ENCODE measurements at places on chromosomes 7 and 10.
A peak's percentile ranks its signal among the peaks of the same experiment; 100 is the strongest.

DNA sequence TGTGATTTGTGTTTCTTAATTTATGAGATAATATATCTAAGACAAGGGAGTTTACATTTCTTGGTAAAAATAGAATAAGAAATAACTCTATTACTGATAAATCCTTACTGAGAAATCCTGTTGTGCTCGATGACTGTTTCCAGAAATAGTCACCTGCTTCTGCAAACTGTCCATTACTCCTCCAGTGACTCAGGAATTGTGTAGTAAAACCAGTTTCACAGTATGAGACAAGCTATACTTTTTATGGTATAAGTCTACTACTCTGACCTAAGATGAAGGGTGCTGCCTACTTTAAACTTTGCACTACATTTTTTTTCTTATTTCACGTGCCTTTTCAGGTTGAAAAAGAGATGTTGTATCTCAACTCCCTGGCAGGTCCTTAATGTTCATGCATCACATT, 6.8 kb upstream of the ANKRD22 start:
- DNase-seq, result no peak

DNA sequence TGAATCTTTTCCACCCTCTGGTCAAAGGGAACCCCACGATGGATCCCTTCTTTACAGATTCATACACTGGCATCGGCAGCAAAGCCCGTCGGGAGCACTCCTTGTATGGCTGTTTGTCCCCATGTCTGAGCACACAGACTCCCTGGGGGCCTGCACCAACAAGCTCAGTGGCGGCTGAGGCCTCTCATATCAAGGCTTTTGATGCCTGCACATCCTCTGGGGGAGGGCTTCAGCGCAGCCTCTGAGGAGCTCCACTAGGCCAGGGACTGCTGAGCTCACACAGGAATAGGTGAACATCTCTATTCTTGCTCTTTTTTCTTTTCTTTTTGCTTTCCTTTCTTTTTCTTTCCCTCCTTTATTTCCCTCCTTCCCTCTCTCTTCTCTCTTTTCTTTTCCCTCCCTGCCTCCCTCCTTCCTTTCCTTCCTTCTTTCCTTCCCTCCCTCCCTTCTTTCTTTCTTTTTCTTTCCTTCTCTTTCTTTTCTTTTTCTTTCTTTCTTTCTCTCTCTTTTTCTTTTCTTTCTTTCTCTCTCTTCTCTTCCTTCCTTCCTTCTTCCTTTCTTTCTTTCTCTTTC, 174.6 kb downstream of the CCDC3 start:
- DNase-seq, result no peak

- DNase-seq, result no peak
Observed at GRCh38 chr10:114973306-114973705, 35.3 kb downstream of the TRUB1 start.

GRCh38 chr10:119116326-119116951, 12.5 kb downstream of the DENND10 start:
- no peak for DNase-seq

DNA sequence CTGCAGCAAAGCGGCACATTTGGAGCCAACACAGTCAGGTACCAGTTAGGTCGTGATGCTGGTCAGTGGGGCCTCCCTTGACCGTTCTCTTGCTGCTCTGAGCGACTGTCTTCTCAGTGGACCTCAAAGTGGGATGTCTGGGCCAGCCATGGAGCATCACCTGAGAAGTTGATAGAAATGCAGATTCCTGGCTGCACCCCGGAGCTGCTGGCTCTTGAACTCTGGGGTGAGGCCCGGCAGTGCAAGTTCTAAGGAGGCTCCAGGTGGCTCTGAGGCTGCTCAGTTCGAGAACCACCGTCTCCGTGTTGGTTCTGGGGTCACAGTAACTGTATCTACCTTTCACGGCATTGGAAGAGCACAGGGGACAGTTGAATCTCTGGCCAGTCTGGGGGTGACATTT, 147.5 kb downstream of the WDR37 start:
- no peak for DNase-seq

GRCh38 chr10:1116051-1116450, 59.9 kb downstream of the WDR37 start:
- DNase-seq, result peak; percentile 35

DNA sequence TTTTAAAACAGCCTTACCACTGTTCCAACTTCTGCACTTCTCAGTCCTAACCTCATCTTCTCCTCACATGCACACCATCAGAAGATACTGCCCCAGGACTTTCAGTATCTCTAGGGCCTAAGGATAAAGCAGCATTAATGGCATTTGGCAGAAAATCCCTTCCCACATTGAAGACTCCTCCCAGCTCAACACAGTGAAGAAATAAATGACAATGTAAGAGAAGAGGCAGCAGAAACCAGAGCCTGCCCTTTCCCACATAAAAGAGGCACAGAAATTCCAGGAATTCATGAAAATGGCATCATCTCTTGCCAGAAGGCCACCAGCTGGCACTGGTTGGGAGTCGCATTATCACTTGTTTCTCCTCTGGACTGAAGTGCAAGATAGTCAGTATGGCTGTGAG, 3.7 kb downstream of the GCC1 start:
- DNase-seq, result no peak

GRCh38 chr10:71632200-71632820, 87.3 kb downstream of the C10orf105 start:
- DNase-seq, result no peak

- DNase-seq, result no peak
Observed at GRCh38 chr7:134371536-134371935, 54.8 kb upstream of the SLC35B4 start.

DNA sequence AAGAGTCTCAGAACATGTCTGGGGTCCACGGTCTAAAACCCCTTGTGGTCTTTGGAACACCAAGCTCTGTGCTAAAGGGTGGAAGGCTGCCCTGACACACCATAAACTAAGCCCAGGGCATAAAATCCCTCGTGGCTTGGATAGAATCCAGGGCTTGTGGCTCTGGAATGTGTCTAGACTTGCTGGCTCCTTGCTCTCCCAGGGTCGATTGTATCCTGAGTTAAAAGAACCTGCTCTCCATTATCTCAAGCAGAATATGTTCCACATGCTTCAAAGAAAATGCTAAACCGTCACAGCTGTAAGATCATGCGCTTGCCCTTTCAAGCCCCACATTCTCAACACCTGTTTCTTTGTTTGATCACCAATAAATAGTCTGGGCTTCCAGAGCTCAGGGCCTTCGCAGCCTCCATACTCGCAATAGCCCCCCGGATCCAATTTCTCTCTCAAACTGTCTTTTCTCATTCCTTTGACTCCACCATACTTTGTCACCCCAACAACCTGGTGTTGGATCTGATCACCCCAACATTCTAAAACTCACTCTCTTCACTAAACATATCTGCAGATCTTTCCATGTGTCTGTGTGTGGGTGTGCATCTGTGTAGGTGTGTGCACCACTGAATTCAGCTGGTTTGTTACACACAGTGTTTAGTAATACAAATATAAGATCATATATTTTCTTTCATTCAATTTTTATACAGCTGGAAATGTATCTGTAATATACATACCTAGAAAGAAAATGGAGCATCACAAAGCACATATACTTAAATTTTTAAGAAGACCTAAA, 238.5 kb downstream of the ZMYND11 start:
- DNase-seq, result no peak

DNA sequence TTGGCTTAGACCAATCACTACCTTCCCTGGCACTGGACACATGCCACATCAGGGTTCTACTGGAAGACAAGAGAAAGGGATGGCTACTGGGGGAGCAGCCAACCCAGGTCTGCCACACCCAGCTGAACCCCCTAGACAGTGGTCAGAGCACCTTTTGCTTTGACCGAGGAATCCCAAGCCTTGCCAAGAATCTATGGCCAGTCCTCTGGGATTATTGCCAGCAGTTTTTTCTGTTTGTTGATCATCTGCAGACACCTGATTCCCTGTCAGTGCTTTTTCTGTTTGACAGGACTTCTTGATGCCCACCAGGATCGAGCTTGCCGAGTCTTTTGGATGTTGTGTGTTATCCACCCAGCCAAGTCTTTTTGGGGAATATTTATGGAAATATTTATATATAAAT, 476.2 kb upstream of the GALNT17 start:
- DNase-seq, result no peak

DNA sequence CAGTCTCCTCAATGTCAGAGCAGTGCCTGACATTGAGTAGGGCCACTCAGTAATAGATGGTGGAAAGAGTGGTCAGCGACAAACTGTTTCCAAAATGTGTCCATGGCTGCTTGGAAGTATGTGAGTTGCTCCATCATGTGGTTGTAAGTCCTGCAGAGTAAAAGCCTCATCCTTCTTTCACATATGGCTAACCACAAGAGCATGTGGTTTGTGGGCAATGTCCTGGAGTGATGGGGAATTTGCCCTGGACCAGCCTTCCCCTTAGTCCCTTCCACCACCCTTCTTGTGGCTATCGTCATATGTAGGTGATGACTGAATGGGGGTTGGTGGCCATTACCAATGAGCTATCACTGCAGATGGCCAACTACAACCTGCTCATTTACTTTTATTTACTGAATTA, 33.0 kb upstream of the PLXNA4 start:
- DNase-seq, result no peak

DNA sequence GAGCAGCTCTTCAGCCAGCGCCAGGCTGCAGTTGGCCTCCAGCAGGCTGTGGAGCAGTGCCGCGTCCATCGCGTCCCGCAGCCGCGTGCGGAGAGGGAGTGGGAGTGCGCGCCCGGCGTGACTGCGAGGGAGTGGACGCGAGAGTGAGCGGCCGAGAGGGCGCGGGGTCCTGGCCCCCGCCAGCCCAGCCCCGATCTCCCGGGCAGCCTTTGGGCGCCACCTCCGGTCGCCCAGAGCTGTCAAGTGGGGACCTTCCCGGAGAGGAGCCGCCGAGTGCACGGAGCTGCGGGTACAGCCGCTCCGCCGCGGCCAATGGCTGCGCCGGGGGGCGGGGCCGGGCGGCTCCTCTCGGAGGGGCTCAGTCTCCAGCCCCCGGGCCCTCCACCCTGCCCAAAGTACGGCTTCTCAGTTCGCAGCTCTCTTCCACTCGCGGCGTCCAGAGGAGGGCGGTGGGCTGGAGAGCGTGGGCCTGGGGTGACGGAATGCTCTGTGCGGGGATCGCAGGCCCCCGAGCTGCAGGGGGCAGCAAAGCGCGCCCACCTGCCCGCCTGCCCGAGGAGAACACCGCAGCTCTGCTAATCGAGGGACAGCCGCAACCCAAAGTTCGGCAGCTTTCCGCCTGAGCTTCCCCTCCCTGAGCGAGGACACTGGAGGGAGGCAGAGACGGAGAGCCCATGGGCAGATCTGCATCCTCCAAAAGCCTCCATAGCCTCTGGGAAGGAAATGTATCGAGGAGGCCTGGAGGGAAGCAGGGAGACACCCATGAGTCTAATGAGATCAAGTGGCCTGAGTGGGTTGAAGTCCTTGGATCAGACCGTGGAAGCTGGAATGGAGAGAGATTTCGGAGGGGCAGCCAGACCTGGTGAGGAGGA, at the start of gene CRHR2:
Gene CRHR2, minus strand, starts transcription at position 245 of the 872 bp plus-strand sequence. Its CDS starts 176 bp downstream, at position 69.
- DNase-seq, result no peak

DNA sequence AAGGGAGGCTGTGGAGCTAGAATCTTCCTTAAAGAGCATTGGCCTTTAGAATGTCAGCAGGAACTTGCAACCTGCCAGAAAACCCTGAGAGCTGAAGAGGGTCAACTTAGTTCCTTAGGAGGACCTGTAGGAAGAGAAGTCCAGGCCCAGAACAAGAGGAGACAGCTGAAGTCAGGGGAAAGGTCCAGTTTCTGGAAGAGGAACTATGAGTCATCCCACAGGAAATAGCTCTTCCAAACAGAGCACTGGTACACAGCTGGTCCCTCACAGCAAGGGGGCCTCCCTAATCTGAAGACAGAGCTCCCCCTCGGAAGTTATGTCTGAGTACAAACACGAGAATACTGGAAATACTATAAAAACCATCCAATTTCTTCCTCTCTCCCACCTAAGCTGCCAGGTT, 98.9 kb downstream of the HERPUD2 start:
- no peak for DNase-seq

GRCh38 chr10:71838264-71839211, 12.5 kb downstream of the PSAP start:
- DNase-seq, result no peak

DNA sequence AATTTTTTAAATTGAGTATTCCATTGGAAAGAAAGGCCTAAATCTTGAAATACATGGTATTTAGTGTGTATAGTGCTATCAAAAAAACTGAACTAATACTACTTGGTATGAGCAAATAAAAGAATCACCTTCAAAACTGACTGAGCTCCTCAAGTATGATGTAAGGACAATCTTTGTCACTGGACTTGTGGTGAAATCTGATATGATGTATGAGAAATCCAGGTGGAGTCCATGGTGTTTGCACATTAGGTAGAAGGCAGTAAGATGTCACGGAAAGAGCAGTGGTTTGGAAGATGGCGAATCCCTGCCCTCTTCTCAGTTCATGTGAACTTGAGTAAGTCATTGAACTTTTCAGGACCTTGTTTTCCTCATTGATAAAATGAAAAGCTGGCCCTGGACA, 62.1 kb upstream of the COL1A2 start:
- DNase-seq, result no peak
